ENCODE measurements at places on chromosomes 7 and 10. TPM values are rescaled to one million over a fixed set of nuclear protein-coding genes. Genes with fewer than 3 reads are reported as not detected.

The LIMK1 gene
- total RNA-seq, result 23.8 TPM

The SHH gene
- 15.2 TPM for total RNA-seq

The GNGT1 gene
- 0.35 TPM for total RNA-seq

The ACSM6 gene
- not detected for total RNA-seq

The FOXI2 gene
- total RNA-seq, result 1.1 TPM

The SPDYE18 gene
- total RNA-seq, result 1.8 TPM

The GOLGA7B gene
- 0.50 TPM for total RNA-seq

The DNAH11 gene
- 2.3 TPM for total RNA-seq
